Stimulated activated CD8-positive, alpha-beta memory T cell treated with anti-CD3 and anti-CD28 coated beads, Interleukin-7, amount 100 ng/mL, for 48 hours (primary cell): ENCODE measurements at places on chromosomes 1 and 21.

DNA sequence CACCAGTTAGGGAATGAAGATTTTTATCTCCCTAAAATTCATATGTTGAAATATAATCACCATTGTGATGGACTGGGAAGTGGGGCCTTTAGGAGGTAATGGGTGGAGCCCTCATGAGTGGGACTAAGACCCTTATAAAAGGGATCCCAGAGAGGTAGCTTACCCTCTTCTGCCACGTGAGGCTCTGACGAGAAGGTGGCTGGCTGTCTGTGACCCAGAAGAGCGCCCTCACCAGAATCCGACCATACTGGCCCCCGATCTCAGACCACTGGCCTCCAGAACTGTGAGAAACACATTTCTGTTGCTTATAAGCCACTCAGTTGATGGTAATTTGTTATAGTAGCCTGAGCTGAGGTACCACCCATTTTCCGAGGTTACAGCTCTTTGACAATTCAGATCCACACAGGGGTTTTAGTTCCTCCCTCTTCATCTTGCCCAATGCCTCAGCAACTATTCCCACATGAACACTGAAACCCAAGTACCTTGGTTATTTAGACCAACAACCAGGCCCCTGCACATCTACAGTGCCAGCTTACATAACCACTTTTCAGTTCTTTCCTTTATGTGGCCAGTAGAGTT, 27.6 kb upstream of the HUNK start:
- no peak for DNase-seq

- DNase-seq = no peak
These were observed 12.0 kb downstream of the OTUD3 start for GRCh38 chr1:19894218-19894617.

GRCh38 chr1:204448344-204448964, 36.8 kb upstream of the PPP1R15B start:
- no peak for DNase-seq

DNA sequence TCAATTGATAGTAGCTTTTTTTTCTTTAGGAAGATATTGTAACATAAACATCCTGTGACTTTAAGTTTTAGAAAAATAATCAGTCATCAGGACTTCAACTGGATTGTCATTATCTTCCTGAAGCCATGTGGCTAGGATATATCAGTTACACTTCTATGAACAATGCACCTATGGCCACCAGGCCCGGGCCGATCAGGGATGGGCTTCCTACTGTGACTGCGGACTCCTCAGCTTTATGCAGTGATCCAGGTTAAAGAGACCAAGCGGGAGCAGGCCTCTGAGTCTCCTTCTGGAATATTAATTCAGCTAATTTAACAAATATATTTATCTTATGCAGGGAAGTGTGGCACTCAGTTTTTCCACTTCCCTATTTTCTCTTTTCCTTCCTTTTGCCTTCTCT, 200.6 kb downstream of the ADGRL2 start:
- no peak for DNase-seq

- no peak for DNase-seq
These were observed 88.3 kb downstream of the DHRS3 start for GRCh38 chr1:12529640-12530174.

GRCh38 chr21:42542196-42542595, 28.5 kb downstream of the SLC37A1 start:
- no peak for DNase-seq

DNA sequence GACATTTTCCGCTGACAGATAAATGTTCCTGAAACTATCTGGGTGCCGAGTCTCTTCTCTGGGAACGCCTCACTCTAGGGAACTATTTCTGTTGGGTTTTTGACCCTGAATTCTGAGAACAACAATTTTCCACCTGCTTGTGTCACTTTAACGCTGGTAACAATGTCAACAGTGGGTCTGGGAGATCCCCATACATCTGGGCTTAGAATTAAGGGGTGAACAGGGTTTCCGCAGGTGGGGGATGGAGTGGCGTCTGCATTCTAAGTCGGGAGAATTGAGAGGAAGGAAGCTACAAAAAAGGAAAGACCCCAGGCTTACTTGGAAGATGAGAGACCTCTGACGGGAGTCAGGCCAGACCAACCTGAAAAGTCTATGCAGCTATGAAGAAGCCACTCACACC, 8.7 kb downstream of the CD247 start:
- no peak for DNase-seq

DNA sequence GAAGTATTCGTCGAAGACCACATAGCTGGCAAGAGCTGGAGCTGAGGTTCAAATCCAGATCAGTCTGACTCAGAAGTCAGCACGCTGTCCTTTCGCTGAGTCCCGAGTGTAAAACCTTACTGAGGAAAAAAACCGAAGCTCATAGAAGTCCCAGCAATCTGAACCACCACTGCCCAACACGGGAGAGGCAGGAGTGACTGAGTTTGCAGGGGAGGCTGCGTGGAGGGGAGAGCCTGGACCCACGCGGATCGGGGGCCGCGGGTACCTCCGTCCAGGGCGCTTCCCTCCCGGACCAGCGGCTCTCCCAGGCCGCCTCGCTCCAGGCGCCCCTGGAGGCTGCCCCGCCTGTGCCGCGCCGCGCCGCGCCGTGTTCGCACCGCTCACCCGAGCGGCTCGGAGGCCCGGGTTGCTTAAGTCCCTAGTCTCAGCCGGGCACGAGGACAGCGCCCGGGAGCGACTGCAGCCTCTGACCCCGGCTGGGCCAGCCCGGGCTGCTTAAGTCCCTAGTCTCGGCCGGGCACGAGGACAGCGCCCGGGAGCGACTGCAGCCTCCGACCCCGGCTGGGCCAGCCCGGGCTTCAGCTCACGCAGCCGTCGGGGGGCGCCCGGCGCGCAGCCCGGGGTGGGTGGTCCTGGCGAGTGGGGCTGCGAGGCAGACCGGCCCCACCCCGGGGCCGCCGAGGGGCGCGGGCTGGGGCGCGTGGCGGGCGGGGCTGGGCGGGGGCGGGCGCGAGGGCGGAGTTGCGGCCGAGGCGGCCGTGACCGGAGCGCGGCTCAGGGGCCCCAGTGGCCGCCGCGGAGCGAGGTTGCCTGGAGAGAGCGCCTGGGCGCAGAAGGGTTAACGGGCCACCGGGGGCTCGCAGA, at the start of gene ADAMTSL4:
Gene ADAMTSL4 (plus strand): TSS at position 777 of the 864 bp plus-strand sequence. CDS start 2,881 bp downstream, outside the sequence.
- no peak for DNase-seq

GRCh38 chr1:91729621-91730358, 156.2 kb downstream of the TGFBR3 start:
- DNase-seq = no peak

- no peak for DNase-seq
These were observed 36.2 kb downstream of the CACHD1 start for GRCh38 chr1:64505944-64506655.

- DNase-seq = no peak
These were observed 2.8 kb downstream of the SMCP start for GRCh38 chr1:152880907-152881306.

DNA sequence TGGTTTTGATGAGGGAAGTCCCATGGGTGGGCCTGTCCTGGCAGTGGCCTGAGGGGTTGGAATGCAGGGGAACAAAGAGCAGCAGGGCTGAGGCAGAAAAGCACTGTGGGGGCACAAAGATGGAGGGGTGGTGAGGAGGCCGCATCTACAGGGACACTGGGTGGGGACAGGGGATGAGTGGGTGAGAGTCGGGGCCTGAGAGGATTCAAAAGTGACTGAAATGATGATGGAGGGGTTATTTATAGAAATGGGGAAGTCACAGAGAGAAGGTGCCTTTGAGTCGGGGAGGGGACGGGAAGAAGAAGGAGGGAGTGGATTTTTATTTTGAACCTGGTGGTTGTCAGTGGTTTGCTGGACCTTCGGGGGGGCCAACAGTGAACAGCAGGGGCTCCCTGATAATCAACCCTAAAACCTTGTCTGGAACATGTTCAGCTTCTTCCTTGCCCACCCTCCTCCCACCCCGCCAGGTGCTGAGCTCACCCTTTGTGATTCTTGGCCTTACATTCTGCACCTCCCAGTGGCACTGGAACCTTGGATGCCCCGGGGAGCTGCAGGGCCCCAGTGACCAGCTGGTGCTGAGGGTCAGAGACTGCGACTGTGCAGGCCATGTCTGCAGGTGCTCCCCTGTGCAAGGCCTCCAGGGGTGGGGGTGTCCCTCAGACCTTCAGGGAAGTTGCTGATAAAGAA, 42.9 kb downstream of the IER5 start:
- no peak for DNase-seq

- no peak for DNase-seq
These were observed 18.6 kb downstream of the RTCA start for GRCh38 chr1:100284591-100284990.

DNA sequence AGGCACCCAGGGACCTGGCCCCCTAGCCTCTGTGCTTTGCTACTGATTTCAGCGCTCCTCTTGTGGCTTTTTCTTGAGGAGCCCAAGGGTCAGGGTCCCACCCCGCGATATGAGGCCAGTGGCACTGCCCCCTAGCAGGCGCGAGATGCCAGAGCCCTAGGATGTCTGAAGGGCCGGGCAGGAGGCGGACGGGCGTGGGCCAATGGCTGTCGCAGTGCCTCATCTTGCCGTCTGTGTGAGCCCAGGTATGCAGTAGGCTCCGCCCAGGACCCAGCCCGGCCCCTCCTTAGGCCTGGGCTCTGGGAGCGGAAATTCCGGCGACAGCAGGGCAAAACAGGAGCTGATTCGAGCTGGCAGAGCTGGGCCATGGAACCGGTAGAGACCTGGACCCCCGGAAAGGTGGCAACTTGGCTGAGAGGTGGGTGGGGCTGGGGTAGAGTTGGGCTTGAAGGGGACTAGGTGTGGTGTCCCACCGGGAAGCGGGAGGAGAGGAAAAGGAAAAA, at the start of gene CNKSR1:
Gene CNKSR1 (plus strand): TSS at position 310 of the 503 bp plus-strand sequence. CDS start 57 bp downstream, at position 367.
- no peak for DNase-seq

GRCh38 chr1:53482441-53483153, 23.4 kb downstream of the DMRTB1 start:
- no peak for DNase-seq

GRCh38 chr1:32208891-32209328, at the start of gene DCDC2B:
TSS of gene DCDC2B (plus strand) at chr1:32209089. CDS start at chr1:32209094, 5 bp downstream.
- no peak for DNase-seq

GRCh38 chr1:154006136-154006535, 15.6 kb downstream of the RPS27 start:
- no peak for DNase-seq
